ENCODE measurements at places on chromosomes 6 and 20. TPM values are rescaled to one million over a fixed set of nuclear protein-coding genes. Genes with fewer than 3 reads are reported as not detected.

GRCh38 chr20:45347297-45347935 lies 808 bp downstream of the SDC4 start:
- DNase-seq = no peak

GRCh38 chr20:20303742-20304141 lies 64.2 kb upstream of the INSM1 start:
- DNase-seq = no peak

DNA sequence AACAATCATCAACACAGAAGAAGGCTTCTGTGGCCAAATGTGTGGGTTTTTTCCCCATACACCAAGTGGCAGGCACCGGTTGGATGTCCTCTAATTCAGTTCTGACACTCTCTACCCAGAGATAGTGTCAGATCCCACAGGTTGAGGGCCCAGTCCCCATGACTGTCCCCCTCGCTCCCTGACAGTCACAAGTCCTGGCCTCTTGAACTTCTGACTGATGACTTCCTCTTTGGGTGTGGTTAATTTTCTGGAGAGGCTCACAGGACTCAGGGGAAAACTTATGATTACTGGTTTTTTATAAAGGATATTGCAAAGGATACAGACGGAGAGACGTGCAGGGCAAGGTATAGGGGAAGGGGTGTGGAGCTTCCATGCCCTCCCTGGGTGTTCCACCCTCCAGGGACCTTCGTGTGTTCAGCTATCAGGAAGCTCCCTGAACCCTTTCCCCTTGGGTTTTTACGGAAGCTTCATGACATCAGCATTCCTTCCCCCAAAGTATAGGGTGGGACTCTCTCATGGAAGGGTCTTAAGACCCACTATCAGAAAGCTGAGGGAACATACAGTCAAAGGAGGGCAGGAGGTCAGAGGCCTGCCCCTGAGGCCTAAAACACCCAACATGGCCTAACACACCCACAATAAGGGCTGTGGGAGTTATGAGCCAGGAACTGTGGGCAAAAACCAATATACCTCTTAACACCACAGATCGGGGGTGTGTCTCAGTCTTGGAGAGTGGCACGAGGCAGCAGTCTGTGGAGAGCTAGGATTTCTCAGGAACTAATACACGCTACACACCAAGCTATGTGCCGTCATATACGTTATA lies 33.3 kb downstream of the FARS2 start:
- DNase-seq = no peak

DNA sequence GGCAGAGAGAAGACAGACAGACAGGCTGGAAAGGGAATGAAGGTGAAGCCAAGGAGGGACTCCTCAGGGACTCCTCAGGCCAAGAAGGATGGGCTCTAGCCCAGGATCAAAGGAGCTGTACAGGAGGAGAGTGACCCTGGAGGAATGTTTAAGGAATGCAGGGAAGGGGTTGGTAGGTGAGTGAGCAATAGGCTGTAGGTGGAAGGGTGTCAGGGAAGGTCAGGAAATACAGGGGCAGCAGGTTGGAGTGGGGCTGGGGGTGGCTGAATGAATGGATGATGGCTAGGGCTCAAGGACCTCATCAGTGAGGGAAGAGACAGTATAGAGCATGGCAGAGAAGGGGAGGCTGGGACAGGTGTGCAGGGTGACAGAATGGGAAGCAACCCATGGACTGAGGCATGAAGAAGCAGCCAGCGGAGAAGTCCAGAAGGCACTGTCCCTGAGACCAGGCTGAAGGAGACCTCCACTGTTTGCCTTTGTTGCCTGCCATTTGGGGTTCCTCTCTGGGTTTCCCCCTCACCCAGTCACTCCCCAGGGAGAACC lies 13.2 kb downstream of the SYNGAP1 start:
- DNase-seq = no peak

ENPP1 gene
- total RNA-seq = 16.2 TPM

DZANK1 gene
- total RNA-seq = 1.7 TPM

DNA sequence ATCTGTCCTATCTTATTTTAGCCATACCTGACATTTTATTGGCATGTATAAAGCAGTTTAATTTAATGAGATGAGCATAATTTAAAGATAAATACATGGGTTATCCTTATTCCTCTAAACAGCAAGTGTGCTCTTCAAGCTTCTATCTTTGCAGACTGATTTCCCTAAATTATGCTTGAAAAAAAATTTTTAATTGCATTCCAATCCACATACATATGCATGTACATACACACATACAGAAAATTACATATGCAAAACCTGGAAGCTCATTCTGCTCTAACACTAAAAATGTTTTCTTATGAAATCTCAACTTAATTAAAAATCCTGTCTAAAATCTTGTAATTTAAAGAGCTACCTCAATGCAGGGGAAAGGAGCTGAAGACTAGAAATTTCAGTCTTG lies 35.3 kb downstream of the FKBP1C start:
- DNase-seq = no peak

- no peak for DNase-seq
Observed at GRCh38 chr20:5145365-5146098, 18.7 kb downstream of the CDS2 start.

GRCh38 chr6:24802271-24803059 lies 3.7 kb upstream of the ARMH2 start:
- no peak for DNase-seq

DNA sequence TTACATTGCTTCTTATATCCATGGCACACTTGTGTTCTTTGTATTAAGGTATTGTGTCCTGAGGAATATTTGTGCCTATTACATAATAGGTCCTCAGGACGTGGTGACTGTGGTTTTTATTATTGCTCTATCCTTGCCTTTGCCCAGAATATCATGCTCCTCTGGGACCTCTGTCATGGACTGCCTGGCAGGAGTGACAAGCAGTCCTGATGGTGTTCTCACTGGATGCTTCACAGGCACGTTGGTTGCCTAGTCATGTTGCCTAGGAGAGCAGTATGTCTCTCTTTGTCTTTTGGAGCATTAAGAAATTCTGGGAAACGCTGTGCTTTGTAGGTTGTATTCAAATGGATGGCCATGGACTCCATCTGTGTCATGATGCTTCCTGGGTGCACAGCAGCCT lies 24.7 kb upstream of the MROH8 start:
- DNase-seq = no peak

OR12D3 gene
- total RNA-seq = not detected

SGK2 gene
- total RNA-seq = 8.3 TPM

TRIM15 gene
- 1.4 TPM for total RNA-seq

GRCh38 chr6:44220913-44221290 lies 2.5 kb upstream of the SLC29A1 start:
- no peak for DNase-seq

CST3 gene
- total RNA-seq = 69.7 TPM

- no peak for DNase-seq
Observed at GRCh38 chr20:45467861-45468260, 1.7 kb upstream of the WFDC2 start.

GRCh38 chr6:130583268-130583667 lies 217.5 kb downstream of the TMEM200A start:
- DNase-seq = no peak

ERGIC3 gene
- total RNA-seq = 164 TPM

GRCh38 chr6:16698997-16699868 lies 62.0 kb downstream of the ATXN1 start:
- DNase-seq = no peak

PGC gene
- not detected for total RNA-seq

- DNase-seq = no peak
Observed at GRCh38 chr20:46253391-46253790, 54.9 kb downstream of the CDH22 start.

MRAP2 gene
- total RNA-seq = 5.6 TPM

DNA sequence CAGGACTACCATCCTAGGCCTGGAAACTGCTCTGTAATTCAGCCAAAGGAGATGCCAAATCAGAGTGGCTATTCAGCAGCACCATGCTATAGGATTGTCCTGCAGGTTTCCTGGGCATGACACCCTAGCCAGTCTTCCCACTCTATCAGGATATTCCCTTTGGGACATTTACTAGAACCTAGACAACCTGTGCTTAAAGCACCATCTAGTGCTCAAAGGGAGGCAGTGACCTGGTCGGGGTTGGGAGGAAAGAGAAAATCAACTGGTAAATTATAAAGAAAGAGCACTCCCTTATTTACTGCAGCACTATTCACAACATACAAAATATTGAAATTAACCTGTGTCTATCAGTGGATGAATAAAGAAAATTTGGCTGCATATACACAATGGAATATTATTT lies 67.2 kb upstream of the SMLR1 start:
- DNase-seq = no peak

GRCh38 chr6:127460465-127460864 lies 1.3 kb upstream of the KIAA0408 start:
- no peak for DNase-seq

DNA sequence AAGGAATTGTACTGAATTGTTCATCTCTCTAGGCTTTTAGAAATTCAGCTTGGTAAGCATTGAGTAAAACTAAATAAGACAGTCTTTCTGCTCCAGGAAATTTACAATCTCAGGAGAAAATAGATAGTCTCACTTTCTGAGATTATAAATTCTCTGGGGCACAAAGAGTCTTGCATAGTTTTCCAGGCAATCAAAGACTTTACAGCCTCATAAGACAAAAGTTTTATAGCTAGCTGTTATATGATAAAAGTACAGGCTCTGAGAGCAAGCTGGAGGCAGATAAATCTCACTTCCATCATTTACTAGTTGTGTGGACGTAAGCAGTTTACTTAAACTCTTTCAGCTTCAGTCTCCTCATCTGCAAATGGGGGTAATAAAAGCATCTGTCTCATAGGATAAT lies 11.4 kb downstream of the FRK start:
- DNase-seq = no peak

DNA sequence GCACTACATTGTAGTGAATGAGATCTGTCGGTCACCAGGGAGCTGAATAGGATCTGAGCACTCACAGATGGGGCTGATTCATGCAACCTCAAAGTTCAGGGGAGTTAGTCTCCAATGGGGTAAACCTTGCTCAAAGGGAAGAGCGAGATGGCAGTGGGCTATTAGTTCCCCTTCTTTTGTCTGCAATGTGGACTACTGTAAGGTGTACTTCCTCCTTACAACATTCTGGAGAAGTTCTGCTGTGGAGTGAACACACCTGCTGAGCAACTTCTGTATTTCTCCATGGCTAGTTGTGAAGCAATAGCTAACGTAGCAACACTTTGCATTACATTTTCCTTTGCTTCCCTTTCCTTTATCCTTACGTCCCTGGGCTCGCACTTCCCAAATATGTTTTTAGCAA lies 134.3 kb upstream of the B3GAT2 start:
- no peak for DNase-seq

RAET1G gene
- total RNA-seq = 0.79 TPM

GRCh38 chr6:51495610-51496396 lies 591.6 kb downstream of the PKHD1 start:
- no peak for DNase-seq

- DNase-seq = peak; percentile 68
Observed at GRCh38 chr6:13813621-13814175, 659 bp downstream of the MCUR1 start.

ZNF391 gene
- total RNA-seq = 3.0 TPM

CAPN11 gene
- 0.89 TPM for total RNA-seq

GRCh38 chr6:169543704-169544103 lies 158.1 kb downstream of the WDR27 start:
- DNase-seq = no peak

OLIG3 gene
- not detected for total RNA-seq

DNA sequence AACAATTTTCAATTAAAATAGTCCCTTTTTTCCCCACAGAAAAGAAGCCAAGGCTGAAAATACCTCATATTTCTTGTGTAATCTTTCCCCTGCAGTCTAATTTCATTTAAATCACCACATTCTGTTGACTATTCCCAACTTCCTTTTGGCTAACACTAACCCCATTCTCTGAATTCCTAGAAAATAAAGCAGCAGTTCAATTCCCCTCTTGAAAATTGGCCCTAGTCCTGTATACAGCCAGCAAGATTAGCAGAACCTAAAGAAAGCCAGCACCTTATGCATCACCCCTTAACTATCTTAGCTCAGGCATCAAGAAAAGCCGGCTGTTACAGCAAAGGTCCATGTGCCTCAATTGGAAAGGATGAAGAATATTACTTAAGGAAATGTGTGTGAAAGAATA lies 69.7 kb downstream of the MDN1 start:
- DNase-seq = no peak

MOXD1 gene
- total RNA-seq = 15.6 TPM

DNA sequence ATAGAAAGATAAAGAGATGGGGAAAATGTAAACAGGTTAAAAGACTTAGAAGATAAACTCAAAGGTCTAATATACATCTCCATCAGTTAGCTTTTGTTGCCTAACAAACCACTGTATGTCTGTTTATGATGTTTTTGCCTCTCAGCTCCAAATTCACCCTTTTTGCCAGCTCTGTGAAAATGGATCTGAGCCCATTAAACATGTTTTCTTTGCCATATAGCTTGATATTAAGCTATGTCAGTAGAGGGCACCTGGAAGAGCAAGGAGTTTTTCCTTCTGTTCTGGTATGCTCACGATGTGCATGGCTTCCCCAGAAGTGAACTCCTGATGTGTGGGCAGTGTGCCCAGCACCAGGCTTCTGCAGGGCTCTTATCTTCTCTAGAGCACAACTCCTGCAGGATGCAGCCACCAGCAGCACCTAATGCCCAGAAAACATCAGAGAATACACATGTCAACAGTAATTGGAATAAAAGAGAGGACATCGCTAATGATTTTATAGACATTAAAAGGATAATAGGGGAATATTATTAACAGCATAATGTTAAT lies 14.6 kb upstream of the SNX9 start:
- DNase-seq = no peak

ESR1 gene
- 2.2 TPM for total RNA-seq

- no peak for DNase-seq
Observed at GRCh38 chr20:32385541-32385940, 27.4 kb downstream of the ASXL1 start.

DNA sequence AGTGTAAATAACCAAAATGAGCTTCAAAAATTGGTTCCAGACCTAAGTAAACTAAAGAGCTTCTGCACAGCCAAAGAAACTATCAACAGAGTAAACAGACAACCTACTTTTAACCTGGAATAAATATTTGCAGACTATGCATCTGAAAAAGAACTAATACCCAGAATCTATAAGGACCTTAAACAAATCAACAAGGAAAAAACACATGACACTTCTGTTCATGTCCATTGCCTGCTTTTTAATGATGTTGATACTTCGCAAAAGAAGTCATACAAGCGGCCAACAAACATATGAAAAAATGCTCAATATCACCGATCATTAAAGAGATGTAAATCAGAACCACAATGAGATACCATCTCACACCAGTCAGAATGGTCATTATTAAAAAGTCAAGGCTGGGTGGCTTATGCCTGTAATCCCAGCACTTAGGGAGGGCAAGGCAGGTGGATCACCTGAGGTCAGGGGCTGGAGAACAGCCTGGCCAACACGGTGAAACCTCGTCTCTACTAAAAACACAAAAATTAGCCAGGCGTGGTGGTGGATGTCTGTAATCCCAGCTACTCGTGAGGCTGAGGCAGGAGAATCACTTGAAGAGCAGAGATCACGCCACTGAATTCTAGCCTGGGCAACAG lies 42.5 kb upstream of the DST start:
- no peak for DNase-seq
